ENCODE measurements at places on chromosomes 5 and 9.

GRCh38 chr5:100424787-100425186 is 110.4 kb upstream of the FAM174A start:
- no peak for DNase-seq

DNA sequence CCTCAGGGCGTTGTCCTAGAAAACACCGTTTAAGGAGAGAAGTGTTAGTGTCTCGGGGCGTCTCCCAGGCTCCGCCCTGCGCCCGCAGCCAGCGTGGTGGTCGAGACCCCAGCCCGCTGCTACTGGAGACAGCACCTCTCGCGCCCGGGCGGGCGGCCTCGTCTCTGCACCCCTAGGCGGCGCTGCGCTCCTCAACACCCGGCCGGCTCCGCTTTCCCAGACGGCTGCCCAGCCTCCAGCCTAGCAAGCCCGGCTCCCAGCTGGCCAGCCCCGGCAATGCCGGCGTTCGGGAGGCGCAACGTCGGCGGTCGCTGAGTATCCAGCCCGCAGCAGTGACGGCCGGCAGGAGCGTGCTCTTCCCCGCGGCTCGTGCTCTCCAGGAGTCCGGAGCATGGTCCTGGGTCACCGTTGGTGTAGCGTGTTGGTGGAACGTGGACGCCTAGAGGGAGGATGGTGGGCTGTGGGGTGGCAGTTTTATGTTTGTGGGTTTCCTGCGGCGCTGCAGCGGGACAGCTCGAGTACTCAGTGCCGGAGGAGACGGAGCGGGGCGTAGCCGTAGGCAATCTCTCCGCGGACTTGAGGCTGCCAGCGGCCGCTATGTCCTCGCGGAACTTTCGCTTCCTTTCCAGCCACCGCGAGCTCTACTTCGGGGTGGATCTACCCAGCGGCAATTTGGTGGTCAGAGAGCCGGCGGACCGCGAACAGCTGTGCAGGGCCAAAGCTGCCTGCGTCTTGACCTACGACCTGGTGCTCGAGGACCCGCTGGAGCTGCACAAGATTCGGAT is 536 bp downstream of the PCDHAC1 start:
- peak; percentile 49 for DNase-seq

DNA sequence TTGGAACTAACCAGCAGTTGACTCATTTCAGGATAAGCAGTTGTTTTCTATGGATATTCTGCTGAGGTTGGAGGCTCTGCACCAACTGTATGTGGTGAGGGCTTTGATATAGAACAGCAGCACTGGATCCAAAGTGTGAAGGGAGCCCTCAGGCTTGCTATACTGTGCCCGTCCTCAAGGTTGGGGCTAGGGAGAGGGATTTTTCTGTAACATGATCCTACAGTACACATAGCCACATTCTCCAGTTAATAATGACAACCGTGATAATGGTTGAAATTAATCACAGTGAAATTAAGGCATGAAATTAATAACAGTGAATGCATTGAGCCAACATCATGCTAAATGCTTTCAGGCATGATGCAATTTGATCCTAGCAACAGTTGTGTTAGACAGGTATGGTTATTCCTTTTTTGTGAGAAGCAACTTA is 36.7 kb downstream of the ARHGAP26 start:
- DNase-seq, result no peak

DNA sequence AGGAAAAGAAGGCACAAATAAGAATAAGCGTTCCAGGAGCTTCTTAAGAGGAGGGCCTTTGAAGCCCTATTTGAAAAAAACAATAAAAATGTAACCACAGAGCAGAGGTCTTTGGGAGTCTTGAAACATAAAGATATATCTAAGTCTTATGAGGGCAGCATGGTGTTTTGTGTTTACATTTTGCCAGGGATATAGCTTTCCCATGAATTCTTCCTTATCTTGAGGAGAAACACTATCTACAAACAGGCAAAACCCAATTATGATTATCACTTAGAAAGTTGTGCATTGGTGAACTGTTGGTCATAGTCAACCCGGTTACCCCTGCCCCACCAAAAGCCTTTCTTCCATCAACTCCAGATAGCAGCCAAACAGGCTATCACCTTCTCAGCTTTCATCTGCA is 23.6 kb upstream of the LHFPL2 start:
- DNase-seq, result no peak

GRCh38 chr5:175285261-175285660 is 158.7 kb downstream of the DRD1 start:
- DNase-seq, result peak; percentile 65

DNA sequence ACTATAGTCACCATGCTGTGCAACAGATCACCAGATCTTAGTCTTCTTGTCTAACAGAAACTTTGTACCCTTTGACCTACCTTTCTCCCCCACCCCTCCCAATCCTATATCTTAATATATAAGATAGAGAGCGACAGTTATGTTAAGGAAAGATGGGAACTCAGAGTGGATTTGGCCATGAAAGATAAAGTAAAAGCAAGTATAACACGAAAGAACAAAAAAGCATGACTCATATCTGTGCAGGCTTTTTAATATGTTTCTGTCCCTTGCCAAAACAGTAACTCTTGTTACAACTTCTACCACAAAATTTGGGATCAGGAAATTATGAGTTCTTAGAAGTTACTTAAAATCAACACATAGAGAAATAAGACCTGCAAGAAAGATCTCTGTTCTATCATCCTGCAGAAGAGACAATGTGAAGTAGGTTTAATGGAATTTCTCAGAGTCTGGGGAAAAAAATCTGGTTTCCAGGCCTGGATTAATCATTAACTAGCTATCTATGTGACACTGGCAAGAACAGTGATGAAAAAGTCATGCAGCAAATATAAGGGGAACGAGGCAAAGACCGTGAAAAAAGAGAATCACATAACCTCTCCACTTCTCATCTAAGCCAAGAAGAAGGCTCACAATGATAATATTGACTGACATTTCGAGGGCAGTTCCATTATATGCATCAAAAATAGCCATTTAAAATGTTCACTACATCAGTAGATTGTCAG is 18.6 kb downstream of the BAAT start:
- peak; percentile 41 for DNase-seq

GRCh38 chr9:130857864-130858738 is 23.0 kb downstream of the ABL1 start:
- DNase-seq, result peak; percentile 95

- DNase-seq, result no peak
These were observed 56.7 kb upstream of the EQTN start for GRCh38 chr9:27353474-27354229.

DNA sequence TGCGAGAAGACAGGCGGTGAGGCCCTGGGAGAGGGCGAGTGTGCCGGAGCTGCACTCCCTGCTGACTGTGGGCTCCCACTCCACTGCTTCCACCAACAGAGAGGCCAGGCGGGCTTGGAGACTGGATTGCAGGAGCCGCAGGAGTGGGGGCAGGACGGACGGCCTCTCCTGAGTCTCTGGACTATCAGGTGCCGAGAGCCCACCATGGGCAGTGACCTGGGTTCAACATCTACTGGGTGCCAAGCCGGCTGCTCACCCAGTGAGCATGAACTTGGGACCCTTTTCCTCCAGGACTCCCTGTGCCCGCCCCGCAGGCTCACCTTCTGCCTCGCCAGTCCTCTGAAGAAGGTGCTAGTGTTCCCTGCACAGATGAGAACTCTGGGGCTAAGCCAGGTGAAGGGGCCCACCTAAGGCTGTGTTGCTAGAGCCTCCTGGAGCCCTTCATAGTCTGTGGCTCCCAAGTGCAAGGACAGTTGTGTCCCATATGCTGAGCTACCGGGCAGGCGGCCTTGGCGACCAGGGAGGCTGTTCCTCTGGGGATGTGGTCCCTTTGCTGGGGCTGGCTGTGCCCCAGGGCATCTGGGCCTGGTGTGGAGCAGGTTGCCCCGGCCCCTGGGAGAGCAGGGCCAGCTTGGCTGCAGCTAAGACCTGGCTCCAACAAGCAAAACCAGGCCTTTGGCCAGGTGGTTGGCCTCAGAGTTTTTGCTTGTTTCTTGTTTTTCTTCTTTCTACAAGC is 77.7 kb upstream of the PHYKPL start:
- no peak for DNase-seq

DNA sequence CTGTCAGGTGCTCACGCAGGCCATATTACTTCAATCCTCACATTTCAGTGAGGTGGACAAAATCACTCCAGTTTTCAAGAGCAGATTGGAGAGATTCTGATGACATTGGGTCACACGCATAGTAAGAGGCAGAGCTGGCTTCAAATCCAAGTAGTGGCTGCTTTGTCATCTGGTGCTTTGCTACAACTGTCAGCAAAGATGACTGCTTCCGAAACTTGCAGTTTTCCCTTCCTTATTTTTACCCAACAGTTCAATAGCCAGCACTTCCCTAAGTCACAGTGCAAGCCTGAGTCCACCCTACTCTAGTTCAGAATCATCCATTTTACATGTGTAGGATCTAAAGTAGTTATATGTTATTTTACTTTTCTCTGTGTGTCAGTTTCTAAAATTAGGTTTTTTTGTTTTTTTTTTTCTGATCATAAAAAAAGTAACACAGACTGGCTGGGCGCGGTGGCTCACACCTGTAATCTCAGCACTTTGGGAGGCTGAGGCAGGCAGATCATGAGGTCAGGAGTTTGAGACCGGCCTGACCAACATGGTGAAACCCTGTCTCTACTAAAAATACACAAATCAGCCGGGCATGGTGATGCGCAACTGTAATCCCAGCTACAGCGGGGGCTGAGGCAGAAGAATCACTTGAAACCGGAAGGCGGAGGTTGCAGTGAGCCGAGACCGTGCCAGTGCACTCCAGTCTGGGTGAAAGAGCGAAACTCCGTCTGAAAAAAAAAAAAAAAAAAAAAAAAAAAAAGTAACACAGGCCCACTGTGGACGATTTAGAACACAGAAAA is 49.6 kb downstream of the ANKDD1B start:
- DNase-seq, result no peak

DNA sequence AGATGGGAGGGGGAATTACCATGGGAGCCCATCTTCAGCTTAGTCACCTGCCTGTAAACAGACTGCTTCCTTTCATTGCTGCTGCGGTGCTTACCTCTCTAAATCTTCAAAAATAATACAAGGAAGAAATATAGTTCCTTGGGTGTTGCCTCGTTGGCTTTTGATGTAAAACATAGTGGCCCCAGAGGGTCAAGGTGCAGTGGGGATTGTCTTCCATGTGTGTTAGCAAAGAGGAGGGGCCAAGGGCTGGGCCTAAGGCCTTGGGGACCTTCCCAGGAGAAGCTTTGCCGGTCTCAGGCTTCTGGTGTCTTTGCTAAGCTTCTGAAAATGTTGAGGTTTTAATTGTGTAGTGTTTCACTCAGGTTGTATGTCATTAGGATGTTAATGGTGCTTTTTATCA is 90.0 kb downstream of the PDE8B start:
- DNase-seq, result no peak

GRCh38 chr9:20659474-20659967 is 24.5 kb upstream of the FOCAD start:
- DNase-seq, result no peak

- no peak for DNase-seq
These were observed 170.7 kb downstream of the CFAP90 start for GRCh38 chr5:7680260-7680659.

DNA sequence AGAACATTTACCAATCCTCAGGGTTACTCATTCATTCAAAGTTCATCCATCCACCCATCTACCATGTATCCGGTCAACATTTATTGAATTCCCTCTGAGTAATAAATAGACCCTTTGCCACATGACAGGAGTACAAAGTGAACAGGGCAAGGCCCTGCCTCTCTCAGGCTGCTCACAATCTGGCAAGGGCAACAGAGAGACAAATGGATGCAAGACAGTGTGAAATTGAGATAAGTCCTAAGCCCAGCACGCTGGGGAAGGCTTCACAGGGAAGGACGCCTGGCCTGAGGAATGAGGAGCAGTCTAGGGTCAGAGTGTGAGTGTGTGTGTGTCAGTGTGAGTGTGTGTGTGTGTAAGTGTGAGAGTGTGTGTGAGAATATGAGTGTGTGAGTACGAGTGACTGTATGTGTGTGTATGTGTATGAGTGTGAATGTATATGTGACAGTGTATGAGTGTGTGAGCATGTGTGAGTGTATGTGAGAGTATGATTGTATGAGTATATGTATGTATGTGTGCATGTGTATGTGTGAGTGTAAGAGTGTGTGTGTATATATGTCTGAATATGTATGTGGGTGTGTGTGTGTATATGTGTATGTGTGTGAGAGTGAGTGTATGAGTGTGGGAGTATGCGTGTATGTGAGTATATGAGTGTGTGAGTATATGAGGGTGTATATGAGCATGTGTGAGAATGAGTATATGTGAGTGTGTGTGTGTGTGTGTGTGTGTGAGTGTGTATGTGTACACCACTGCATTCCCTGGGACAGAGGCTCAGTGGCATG is 145.6 kb downstream of the FSTL4 start:
- DNase-seq, result no peak

DNA sequence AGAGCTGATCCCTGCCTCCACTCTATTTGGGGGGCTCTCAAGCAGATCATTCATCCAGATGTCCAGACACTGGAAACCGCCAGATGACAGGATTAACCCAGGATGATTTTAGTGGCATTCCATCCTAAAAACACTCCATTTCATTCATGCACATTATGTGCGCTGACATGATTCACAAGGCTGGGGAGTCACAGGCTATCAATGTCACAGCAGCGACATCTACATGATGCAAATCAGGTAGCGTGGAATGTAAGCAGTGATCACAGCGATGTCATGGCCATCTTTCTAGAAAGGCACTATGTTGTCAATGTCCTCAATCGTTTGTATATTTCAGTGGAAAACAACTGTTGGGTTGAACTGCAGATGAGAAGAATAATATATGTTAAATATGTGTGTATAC is 331.5 kb upstream of the MSX2 start:
- DNase-seq, result no peak

GRCh38 chr9:121735065-121735792 is 83.8 kb downstream of the DAB2IP start:
- DNase-seq, result peak; percentile 56

DNA sequence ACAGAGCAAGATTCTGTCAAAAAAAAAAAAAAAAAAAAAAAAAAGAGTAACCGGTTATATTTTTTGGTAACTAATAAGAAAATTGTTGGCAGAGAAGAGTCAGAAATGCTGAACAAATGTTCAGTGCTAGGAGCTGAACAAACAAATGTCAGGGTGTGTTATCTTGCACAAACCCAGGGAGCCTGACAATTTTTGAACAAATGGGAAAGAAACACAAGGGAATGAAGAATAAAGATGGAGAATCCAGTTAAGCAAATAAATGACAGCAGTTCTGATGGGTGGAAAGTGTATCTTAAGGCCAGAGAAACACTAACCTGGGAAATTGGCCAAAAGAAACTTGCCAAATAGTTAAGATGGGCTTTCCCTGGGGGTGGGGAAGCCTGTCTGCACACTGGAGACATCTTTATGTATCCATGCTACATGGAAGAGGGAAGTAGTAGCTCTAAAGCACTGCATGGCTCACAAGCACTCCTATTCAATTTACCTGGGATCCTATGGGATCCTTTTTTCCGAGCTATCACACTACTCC is 23.7 kb downstream of the KLHL3 start:
- no peak for DNase-seq

GRCh38 chr9:93679536-93680442 is 103.4 kb downstream of the PHF2 start:
- DNase-seq, result no peak
